Activated CD4-positive, alpha-beta T cell treated with anti-CD3 and anti-CD28 coated beads for 48 hours (primary cell): ENCODE measurements at places on chromosomes 6 and 20.
A peak's percentile ranks its signal among the peaks of the same experiment; 100 is the strongest.

GRCh38 chr6:47524136-47524845 is 46.7 kb downstream of the CD2AP start:
- DNase-seq, result no peak

GRCh38 chr6:144418959-144419545 is 133.9 kb downstream of the UTRN start:
- no peak for DNase-seq

GRCh38 chr6:90146921-90147649 is 149.6 kb downstream of the BACH2 start:
- no peak for DNase-seq

DNA sequence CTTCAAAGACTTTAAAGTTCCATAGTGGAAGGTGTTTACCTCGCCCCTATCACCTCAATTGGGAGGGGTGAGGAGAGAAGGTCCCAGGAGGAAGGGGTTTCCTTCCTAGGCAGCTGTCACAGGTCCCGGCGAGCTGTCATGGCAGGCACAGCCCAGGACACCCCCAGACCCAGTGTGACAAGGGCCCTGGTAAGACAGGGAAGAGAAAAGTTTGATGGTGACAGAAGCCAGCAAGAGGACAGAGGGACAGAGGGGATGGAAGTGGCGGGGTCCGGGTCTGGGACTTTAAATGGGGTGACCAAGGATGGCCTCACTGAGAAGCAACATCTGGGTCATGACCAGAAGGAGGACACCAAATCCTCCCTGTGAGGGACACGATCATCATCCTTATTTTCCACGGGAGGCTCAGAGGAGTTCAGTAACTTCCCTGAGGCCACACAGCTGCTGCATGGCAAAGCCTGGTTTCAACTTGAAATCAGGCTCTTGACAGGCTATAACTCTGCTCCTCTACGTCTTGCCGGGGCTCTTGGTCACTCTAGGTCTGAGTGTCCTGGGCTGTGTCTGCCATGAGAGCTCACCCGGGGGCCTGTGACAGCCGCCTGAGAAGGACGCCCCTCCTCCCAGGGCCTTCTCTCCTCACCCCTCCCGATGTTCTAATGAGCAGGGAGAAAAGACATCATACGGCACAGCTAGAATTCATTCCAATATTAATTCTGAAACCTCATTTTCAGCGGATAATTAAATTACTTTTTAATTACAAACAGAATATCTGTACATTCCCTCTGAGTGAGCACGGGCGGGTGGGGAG is 222.2 kb downstream of the PREX1 start:
- no peak for DNase-seq

GRCh38 chr20:31968291-31969126 is 558 bp downstream of the XKR7 start:
- peak; percentile 85 for DNase-seq

DNA sequence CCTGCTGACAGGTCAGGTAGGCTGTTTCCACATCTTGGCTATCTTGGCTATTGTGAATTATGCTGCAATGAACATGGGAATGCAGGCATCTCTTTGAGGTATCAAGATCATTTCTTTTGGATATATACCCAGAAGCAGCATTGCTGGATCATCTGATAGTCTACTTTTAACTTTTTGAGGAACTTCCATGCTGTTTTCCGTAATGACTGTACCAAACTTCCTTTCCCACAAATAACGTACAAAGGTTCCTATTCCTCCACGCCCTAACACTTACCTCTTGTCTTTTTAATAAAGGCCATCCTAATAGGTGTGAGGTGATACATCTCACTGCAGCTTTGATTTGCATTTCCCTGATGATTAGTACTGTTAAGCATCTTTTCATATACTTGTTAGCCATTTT is 338.7 kb upstream of the RUNX2 start:
- DNase-seq, result no peak

- no peak for DNase-seq
Measured at GRCh38 chr20:35150846-35151579, 3.9 kb upstream of the EDEM2 start.
